ENCODE measurements at places on chromosomes 5 and 9.

DNA sequence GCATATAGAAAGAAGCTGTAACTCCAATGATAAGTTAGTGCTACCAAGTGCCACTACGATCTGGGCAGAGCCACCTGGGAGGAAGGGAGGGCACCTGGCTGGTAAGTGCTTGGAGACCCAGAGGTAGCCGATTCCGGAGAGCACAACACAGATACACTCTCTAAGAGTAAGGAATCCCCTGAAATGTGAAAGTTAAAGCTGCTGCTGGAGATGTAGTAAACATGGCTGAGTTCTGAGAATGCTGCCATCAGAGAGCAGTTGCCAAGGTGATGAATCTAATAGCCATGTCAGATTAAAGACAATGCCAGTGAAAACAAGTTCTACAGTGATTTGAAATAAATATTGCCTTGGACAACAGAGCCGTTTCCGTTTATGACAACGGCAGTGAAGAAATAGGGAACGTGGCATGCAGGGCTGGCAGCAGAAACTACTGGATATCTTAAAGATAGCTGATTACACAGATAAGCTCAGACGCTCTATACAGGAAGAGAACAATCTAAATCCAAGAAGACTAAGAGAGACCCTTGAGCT lies 561.2 kb upstream of the C9orf72 start:
- DNase-seq: no peak

DNA sequence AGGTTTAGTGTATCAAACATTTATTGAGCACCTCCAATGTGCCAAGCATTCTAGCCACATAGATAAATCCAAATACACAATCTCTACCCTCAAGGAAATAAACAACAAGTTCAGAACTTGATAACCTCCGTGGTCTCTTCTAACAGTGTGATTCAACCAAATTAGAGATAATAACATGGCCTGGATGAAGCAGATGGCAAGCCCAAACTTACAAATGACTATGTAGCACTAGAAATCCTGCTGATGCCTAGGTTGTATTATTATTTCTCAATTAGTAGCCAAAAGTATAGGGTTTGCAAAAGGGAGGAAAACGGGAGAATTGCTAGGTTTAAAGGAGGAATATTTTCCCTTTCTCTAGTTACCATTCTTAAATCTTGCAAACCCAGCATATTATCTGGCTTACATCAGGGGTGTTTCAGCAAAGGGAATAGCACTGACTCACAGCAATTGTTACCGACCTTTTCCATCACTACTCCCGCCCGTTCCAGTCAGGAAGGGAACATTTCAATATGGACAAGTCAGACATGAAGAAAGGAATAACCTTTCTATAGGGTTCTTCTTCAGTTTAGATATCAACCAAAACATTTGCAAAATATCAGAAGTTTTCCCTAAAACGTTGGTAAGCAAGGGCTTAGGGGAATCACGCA lies 2.3 kb downstream of the DPYSL3 start:
- DNase-seq: no peak

- no peak for DNase-seq
These were observed 187.4 kb upstream of the SLC24A2 start for GRCh38 chr9:19976226-19976625.

GRCh38 chr9:133519693-133520092 lies 5.1 kb downstream of the MYMK start:
- DNase-seq: no peak

DNA sequence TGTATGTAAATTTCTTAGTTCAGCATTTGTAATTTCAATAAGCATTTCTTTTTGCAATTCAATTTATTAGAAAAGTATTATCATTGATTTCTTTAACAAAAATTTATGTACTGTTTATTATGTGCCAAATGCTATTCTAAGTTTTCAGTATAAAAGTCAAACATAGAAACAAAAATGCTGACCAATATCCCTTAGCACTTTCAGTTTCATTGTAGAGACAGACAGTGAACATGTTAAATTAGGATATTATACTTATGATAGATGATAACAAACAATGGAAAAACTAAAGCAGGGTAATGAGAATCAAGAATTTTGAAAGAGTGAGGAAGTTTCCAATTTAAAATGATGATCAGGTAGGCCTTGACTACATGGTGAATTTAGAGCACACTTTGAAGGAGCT lies 1106.0 kb downstream of the TAF11L14 start:
- no peak for DNase-seq

GRCh38 chr5:77893225-77893860 lies 117.2 kb upstream of the TBCA start:
- peak; percentile 55 for DNase-seq

- DNase-seq: no peak
These were observed 19.8 kb downstream of the COL27A1 start for GRCh38 chr9:114174876-114175771.

GRCh38 chr9:34628656-34629490 lies at the start of gene ARID3C:
TSS of gene ARID3C (minus strand) at chr9:34629066. CDS start at chr9:34628014, 1,052 bp downstream.
- no peak for DNase-seq

DNA sequence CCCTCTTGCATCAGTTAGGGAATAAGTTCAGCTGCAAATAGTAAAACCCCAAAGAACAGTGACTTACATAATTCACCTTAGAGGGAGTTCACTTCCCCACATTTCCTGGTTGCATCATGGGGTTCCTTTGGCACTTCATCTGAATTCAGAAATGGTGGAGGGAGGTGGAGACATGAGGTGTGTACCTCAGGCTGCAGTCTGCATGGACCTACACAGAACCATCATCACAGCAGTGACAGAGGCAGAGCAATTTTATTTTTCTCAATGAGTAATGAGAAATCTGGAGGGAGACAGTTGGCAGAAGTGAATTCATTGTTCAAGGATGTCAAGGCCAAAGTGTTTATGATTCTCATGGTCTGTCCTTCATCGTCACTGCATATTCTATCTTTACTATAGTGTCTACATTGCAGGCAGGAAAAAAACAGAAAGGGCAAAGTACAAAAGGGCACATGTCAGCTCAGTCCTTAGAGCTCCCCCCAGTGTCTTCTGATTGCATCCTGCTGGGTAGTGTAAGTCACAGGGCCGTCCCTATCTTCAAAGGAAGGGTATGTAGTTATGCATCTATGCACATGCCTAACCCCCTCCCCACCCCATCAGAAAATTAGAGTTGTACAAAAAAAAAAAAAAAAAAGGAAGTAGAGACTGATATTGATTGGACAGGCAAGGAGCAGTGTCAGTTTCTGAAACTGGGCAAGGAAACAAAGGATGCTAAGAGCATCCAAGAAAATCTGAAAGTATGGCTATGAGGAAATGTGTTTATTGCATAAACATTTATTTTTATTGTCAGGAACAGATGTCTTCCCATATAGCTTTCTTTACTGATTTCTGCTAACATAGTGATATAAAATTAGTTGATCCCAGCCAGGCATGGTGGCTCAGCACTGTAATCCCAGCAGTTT lies 132.7 kb upstream of the APC start:
- DNase-seq: peak; percentile 8

- DNase-seq: no peak
These were observed 90.2 kb downstream of the TMEM174 start for GRCh38 chr5:73263001-73263710.

GRCh38 chr5:173665326-173665725 lies 48.9 kb upstream of the BOD1 start:
- DNase-seq: no peak

GRCh38 chr9:12968093-12968492 lies 193.3 kb downstream of the LURAP1L start:
- DNase-seq: no peak

- DNase-seq: peak; percentile 45
These were observed 789 bp downstream of the COL27A1 start for GRCh38 chr9:114155995-114156656.

GRCh38 chr9:79233542-79233941 lies 338.2 kb upstream of the TLE4 start:
- no peak for DNase-seq

- peak; percentile 83 for DNase-seq
These were observed 19.6 kb upstream of the TMEM252 start for GRCh38 chr9:68560071-68560844.

DNA sequence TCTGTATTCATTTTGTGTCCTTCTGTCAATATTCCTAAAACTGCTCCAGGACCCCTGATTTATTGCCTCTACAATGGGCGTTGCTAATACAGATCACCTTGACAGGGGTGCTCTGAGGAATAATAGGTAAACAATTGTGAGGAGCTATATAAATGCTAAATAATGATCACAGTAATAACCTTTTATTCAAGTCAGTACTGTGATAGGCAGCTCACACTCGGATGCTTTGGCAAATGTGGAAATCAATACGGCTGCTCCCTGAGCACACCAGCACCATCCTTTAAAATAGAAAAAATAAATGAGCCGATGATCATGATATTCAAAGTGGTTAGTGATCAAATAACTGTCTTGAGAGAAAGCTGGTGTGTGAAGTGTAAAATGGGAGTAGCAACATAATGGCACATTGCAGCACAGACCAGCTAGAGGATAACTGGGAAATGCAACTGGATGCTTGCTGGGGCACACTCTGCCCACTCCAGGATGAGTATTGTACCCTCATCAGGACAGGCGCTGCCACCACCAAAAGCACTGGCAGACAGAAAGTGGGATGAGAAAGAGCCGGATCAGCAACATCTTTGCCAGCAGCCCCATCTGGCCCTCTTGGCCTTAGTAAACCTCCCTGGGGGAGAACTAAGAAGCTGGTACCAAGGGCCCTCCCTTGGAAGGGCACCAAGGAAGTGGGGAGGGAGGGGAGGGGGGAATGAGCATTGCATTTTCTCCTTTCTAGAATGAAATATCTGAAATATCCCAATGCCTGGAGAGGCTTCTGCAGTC lies 69.4 kb upstream of the SPATA31D4 start:
- no peak for DNase-seq

DNA sequence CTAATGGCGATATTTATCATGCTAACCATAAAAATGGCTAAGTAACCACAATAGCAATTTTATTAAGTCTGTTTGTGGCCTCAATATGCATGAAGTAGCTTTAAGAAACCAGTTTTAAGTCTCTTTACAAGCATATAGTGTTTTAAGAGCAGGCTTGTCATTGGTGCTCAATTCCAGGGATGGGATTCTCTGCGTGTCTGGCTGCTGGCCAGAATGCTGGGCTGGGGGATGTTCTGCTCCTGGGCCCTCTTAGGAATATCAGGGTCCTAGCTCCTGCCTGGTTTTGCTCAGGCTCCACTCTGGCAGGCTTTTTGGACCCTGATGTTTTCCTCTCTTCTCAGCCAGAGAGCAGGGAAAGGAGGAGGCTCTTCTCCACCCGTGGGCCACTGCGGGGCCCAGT lies 127.2 kb downstream of the PDE8B start:
- DNase-seq: no peak

GRCh38 chr5:165272436-165272835 lies 1767.0 kb downstream of the MAT2B start:
- DNase-seq: no peak

GRCh38 chr5:128290152-128290858 lies 206.7 kb downstream of the SLC12A2 start:
- DNase-seq: no peak

- DNase-seq: no peak
These were observed 21.5 kb downstream of the PLPP7 start for GRCh38 chr9:131310833-131311554.

DNA sequence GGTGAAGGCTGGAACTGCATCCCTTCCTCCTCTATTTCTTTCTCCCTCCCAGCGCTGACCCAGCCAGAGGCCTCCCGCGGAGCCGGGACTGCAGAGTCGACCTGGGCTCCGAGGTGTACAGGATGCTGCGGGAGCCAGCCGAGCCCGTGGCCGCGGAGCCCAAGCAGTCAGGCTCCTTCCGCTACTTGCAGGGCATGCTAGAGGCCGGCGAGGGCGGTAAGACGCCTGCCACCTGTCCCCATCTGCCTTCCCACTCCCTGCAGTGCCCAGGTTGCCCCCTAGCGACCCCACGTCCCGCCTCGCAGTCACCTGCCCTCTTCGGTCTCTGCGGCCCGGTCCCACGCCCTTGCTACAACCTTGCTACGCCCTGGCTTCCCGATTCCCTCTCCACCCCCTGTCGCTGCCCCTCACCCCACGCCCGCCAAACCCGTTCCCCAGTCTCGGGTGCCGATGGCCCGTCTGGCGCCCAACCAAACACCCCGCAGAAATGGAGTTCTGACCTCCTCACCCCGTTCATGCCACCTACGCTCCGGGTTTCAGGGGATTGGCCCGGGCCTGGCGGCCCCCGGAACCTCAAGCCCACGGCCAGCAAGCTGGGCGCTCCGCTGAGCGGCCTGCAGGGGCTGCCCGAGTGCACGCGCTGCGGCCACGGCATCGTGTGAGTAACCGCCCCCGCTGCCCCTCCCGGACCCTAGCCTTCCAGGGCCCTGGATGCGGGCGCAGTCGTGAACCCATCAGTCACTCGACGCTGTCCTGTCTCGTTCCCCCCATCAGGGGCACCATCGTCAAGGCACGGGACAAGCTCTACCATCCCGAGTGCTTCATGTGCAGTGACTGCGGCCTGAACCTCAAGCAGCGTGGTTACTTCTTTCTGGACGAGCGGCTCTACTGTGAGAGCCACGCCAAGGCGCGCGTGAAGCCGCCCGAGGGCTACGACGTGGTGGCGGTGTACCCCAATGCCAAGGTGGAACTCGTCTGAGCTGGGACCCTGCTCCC lies 14.1 kb downstream of the PDLIM4 start:
- no peak for DNase-seq

DNA sequence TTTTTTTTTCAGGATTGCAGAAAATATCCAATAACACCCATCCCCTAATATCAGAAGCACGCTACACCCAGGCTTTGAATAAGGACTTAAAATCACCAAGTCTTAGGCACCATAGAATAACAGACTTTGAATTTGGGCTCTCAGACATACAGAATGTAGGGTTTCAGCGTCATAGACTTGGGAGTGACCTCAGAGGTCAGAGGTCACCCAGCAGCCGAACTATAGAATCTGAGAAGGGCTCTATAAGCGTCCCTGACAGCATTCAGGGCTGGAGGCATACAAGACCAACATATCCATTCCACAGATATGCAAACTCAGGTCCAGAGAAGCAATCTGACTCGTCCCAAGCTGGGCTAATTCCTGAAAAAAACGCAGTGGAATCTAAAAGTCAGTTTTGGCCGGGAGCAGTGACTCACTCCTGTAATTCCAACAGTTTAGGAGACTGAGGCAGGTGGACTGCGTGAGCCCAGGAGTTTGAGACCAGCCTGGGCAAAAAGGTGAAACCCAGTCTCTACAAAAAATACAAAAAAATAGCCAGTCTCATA lies 34.7 kb downstream of the SLC6A7 start:
- no peak for DNase-seq

- no peak for DNase-seq
These were observed 390.3 kb downstream of the ANXA1 start for GRCh38 chr9:73541923-73542322.

DNA sequence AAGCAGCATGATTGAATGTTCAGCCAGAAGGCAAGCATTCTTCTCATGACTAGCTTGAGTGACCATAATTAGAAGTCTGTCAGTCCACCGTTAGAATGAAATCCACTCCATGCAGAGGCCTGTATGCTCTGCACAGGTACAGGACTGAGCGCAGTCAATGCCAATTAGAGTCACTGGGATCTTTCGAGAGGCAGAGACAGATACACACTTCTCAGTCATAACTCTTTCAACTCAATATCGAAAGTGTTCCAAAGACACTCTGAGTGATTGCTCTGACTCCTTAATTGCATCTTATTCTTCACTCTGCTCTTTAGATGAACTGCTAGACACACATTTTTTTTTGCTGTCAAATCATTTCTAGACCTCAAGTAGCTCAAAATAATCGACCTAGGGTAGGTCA lies 203.6 kb downstream of the GABRB2 start:
- DNase-seq: no peak

GRCh38 chr9:83981126-83981871 lies 694 bp downstream of the RMI1 start:
- peak; percentile 62 for DNase-seq

GRCh38 chr9:107669422-107669821 lies 179.9 kb upstream of the KLF4 start:
- DNase-seq: no peak

- DNase-seq: no peak
These were observed 393.6 kb upstream of the IZUMO3 start for GRCh38 chr9:24939109-24939850.
